ENCODE measurements at places on chromosomes 2 and 18. TPM values are rescaled to one million over a fixed set of nuclear protein-coding genes. Genes with fewer than 3 reads are reported as not detected.

GRCh38 chr2:219289537-219290361, 10.6 kb downstream of the DNAJB2 start:
- no peak for DNase-seq

- no peak for DNase-seq
Measured at GRCh38 chr18:40094441-40094840, 1860.6 kb upstream of the PIK3C3 start.

GRCh38 chr2:151363709-151364108, 6.3 kb downstream of the TNFAIP6 start:
- no peak for DNase-seq

- no peak for DNase-seq
Measured at GRCh38 chr18:79245517-79246001, 150.2 kb upstream of the NFATC1 start.

The MC5R gene
- total RNA-seq = not detected

DNA sequence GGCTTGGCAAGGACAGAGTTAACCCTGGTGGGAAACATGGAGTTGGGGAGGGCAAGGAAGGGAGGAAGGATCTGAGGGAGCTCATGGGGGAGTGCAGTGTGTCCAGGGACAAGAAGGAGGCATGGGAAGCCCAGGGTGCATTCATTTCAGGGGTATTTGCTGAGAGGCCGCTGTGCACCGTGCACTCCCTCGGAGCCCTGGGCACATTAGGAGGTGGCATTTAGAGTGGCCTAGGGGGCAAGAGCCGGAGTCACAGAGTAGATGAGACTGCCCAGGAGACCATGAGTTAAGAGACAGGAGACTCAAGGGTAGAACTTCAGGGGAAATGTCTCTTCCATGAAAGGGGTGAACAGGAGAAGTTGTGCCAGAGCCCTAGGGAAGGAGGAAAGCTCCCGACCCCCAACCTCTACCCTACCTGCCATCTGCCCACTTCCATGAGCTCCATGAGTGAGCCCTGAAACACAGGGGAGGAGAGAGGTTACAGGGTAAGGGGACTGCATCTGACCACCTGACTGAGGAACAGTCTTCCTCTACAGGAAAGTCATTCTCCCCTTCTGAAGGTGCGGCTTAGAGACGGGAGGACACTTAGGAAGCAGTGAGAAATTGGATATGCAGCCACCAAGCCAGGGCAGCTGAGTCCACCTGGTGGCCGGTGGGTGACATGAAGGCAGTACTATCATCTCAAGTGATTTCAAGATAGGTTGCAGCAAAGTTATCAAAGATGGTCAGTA, 58.5 kb upstream of the COPS8 start:
- DNase-seq = peak; percentile 72

The BCL11A gene
- 0.50 TPM for total RNA-seq

The LYPD6B gene
- not detected for total RNA-seq

- DNase-seq = peak; percentile 80
Measured at GRCh38 chr2:239239607-239240413, 161.0 kb downstream of the HDAC4 start.

The CERKL gene
- not detected for total RNA-seq

The GAL3ST2 gene
- 0.55 TPM for total RNA-seq

- DNase-seq = no peak
Measured at GRCh38 chr2:23055251-23055650, 329.7 kb upstream of the KLHL29 start.

DNA sequence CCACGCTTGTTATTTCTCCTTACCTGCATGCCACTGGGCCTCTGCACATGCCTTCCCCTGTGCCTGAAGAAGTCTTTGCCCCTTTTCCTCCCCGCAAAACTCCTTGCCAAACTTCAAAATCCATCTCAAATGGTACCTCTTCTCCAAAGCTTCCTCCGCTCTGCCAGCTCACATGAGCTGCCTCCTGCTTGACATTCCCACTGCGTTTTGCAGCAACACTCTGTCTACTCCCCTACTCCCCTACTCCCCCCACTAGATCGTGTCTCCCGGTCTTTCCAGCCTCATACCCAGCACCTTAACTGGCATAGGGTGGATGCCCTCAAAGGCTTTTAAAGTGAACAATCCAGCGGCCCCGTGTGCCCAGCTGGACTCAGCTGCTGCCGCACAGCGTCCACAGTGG, 65.8 kb downstream of the TNS1 start:
- no peak for DNase-seq

GRCh38 chr2:6310256-6311215, 555.2 kb downstream of the CMPK2 start:
- DNase-seq = no peak

DNA sequence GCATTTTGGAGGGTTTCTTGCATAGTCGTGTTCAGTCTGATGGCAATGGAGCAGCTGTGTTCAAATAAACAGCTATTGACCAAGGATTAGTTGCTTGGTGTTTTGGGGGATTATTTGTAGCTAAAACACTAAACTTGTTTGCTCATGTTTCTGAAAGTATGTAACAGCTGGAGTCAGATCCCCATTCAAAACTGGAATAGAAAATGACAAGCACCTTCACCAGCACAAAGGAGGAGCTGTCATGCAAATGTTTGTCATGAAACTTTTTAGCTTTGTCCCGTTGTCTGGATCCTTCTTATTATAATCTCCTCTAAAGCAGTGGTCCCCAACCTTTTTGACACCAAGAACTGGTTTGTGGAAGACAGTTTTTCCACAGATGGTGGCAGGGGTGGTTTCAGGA, 96.9 kb upstream of the ZNF236 start:
- DNase-seq = no peak

The GPBAR1 gene
- 1.3 TPM for total RNA-seq

The C2orf78 gene
- total RNA-seq = not detected

DNA sequence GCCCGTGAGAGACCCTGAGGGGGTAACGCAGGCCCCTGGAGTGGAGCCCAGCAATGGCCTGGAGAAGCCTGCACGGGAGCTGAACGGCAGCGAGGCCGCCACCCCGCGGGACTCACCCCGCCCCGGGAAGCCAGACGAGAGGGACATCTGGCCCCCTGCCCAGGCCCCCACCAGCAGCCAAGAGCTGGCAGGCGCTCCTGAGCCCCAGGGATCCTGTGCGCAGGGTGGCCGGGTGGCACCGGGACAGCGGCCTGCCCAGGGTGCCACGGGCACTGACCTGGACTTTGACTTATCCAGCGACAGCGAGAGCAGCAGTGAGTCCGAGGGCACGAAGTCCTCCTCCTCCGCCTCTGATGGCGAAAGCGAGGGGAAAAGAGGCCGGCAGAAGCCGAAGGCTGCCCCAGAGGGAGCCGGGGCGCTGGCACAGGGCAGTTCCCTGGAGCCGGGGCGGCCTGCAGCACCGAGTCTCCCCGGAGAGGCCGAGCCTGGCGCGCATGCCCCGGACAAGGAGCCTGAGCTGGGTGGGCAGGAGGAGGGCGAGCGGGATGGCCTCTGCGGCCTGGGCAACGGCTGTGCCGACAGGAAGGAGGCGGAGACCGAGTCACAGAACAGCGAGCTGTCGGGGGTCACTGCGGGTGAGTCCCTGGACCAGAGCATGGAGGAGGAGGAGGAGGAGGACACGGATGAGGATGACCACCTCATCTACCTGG, 35.1 kb downstream of the CTDP1 start:
- peak; percentile 69 for DNase-seq

DNA sequence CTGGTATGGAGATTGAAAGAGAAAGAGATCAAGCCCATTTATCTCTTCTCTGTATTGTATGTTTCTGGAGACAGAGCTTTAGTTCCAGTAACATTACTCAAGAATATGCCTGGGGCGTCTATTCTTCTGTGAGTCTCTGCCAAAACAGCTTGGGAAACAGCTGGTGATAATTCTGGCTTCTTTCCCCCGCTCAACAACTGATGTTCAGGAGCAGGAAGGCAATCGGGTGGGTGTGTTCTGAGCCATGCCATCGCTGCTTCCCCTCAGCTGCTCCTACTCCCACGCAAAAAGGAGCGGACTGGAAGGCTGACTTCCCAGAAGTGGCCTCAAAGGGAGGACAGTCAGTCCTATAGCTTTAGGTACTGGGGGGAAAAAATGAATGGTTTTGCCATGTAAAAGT, 695.1 kb downstream of the PLCL1 start:
- no peak for DNase-seq

The CYP26B1 gene
- total RNA-seq = 4.4 TPM

DNA sequence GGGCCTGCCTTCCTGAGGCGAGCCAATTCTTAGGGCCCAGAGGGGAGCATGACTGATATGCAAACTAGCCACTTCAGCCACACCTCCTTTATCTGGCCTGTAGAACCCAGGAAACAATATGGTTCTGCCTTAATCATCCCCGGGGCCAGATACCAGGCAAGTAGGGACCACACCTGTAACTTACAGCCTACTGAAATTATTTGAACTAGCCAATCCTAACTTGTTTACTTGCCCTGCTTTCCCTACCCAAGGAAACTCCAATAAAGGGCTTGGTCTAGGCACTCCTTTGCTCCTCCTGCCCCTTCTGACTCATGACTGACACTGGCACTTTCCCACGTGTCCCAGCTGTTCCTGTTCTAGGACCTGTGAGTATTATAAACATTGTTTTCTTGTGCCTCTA, 57.6 kb downstream of the MYOM1 start:
- no peak for DNase-seq

DNA sequence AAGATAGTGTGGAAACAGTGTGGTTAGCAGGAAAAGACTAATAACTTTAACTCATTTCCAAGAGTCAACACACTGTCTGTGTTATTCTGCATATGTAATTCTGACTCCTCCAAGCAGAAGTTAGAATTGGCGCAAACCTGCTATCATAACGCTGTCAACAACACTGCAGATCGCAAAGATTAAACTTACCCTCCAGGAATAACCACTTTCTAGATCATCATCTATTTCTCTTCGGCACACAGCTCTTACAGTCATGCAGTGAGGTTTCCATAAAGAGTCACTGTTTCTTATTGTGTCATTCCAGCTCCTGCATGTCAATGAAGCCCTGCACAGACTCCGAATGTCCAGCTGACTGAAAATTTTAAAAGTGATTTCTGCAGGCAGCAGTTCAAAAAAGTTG, 2.4 kb downstream of the FBXO48 start:
- no peak for DNase-seq

The ASPRV1 gene
- 0.78 TPM for total RNA-seq

The DSC3 gene
- 0.03 TPM for total RNA-seq

GRCh38 chr2:41644936-41645335, 402.9 kb upstream of the PKDCC start:
- no peak for DNase-seq

DNA sequence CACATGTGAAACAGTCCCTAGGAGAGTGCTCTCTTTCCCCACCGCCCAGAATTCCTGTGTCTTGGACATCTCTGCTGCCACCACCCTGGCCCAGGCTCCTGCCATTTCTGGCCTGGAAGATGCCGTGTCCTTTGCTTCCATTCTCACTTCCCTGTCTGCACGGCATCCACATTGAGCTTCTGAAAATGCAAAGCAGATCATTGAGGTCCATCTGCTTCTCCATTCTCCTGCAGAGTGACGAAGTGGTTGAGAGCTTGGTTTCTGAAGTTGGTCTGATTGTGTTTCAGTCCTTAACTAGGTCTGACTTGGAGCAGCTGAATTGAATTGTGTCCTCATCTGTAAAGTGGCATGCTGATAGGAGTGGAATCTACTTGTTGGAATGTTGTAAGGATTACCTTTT, 98.7 kb upstream of the MGAT5 start:
- DNase-seq = no peak

- no peak for DNase-seq
Measured at GRCh38 chr2:132366421-132367180, 50.0 kb upstream of the GPR39 start.

GRCh38 chr2:74841641-74842040, 7.7 kb downstream of the HK2 start:
- no peak for DNase-seq

DNA sequence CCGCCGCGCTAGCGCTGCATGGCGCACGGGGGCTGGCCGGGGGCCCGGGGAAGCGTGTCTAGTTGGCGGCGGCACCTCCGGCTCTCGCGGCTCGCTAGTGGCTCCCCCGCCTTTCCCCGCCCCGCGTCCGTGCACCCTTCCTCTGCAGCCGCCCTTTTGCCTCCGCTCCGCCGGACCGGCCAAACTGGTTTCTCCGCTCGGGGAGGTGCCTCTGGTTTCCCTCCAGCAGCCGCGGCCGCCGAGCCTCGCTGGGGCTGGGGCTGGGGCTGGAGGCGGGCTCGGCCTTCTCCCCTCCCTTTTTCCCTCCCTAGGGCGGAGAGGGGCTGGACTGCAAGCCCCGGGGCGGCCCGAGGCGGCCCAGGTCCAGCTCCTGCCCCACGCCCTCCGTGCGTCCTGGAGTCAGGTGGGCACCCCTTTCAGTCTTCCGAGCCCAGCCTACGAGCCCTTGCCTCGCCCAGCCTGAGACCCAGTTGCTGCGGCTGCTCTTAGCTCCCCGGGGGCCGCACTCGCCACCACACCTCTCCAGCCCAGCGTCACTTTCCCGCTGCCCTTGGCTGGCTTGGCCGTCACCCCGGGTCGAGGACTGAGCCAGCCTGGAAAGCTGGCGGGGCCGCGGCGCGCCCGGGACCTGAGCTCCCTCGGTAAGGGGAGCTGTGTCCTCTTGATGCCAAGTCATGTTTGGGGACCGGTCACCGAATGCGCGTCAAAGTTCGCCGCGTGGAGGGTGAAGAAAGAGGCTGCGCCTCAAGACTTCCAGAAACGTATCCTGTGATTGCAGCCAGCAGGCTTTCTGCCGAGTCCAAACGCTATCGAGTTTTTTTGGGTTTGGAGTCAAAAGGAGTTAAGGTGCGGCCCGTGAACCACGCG, at the start of gene ATP8B1:
Gene ATP8B1 (minus strand): TSS at position 213 of the 867 bp plus-strand sequence. CDS start 71,508 bp downstream, outside the sequence.
- DNase-seq = peak; percentile 97

DNA sequence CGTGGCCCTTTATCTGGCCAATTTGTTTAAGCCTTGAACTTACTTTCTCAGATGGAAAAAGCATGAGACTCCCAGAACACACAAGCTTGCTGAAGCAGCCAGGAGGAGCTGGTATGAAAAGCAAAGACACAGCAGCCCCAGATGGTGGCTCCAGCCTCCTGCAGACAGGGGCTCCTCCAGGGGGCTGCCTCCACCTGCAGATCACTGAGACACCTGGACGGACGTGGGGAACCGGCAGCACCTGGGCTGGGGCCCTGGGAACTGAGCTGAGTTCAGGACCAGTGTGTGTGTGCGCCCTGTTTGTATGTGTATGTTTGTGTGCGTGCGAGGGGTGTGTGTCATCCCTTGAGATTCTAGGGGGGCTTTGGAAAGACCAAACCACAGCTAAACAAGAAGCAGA, 8.6 kb downstream of the CYS1 start:
- DNase-seq = no peak

- DNase-seq = no peak
Measured at GRCh38 chr2:65450393-65450792, 18.0 kb upstream of the SPRED2 start.

The CACNB4 gene
- 0.20 TPM for total RNA-seq

- no peak for DNase-seq
Measured at GRCh38 chr2:99842451-99842850, 299.9 kb downstream of the AFF3 start.
